Ovary (tissue), 10 donors: ENCODE measurements at places on chromosomes 16 and 17. TPM values are rescaled to one million over a fixed set of nuclear protein-coding genes. Genes with fewer than 3 reads are reported as not detected.
A peak's percentile ranks its signal among the peaks of the same experiment; 100 is the strongest.

GRCh38 chr16:57809276-57810196 lies 7.2 kb upstream of the KIFC3 start:
- no peak for DNase-seq

GRCh38 chr17:60601447-60602384 lies 1.7 kb downstream of the PPM1D start:
- no peak for DNase-seq

- no peak for DNase-seq
Measured at GRCh38 chr17:59490216-59490615, 75.2 kb upstream of the DHX40 start.

DNA sequence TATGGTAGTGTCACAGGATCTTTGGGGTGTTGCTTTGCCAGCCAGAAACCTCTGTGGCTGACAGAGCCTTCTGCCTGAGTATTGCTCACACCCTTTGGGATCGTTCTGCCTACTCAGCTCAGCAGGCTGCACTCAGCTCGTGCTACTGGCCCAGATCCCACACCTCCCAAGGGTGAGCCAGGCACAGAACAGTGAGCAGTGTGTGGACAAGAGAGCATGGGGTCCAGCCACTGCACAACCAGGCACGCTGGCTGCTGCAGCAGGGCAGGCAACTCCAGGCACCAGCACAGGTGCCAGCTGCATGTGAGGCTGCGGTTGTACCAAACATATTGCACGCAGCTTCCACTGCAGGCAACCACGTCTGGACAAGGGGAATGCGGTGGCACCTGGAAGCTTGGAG lies 84.9 kb downstream of the CYB561 start:
- no peak for DNase-seq

SLC12A3 gene
- polyA plus RNA-seq: not detected

DNA sequence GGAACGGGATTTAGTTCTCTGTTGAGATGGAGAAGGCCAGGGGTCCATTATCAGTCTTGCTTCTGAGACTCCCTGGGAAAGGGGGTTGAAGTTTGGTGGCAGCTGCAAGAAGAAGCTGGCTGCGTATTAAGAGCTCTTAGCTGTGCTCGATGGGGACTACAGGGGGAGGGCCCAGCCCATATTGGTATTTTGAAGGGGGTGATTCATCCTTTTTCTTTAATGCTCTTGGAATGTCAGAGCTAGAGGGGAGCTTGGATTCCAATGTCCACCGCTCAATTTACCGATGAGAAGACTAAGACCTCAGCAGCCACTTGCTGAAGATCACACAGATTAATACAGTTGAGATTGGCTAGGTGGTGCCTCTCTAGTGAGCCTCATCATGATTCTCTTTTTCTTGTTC lies 5.0 kb downstream of the NOG start:
- DNase-seq: no peak

DNA sequence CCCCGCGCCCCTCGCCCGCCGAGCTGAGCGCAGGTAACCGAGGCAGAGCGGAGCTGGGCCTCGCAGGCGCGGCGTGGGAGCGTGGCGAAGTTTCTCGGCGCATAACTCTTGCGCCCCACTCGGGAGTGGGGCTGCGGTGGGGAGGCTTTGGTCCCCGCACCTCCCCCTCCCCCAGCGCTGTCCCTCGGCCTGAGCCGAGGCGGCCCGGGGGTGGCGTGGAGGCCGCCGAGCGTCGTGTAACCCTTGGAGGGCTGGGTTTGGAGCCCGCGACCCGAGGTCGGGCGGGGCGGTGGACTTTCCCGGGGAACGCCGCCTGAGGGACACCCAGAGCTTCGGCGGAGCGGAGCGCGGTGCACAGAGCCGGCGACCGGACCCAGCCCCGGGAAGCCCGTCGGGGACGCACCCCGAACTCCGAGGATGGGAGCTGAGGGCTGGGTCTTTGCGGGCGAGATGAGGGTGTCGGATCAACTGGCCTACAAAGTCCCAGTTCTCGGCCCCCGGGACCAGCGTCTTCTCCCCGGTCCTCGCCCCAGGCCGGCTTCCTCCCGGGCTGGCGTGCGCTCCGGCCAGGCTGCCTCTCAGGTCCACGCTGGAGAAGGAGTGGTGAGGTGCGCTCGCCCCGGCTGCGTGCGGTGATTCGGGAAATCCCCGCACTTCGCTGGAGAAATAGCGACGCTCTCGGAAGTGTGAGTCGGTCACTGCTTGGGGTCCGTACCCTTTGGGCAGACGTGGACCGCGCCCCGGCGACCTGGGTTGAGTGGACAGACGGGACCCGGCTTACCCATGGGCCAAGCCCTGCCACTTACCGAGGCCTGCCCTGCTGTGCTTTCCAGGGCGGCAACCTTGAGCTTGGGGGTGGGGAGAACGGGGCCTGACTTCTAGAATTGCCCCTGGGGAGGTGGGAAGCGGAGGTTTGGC lies 168.4 kb downstream of the RAB11FIP4 start:
- DNase-seq: peak; percentile 50

- DNase-seq: peak; percentile 79
Measured at GRCh38 chr17:2084766-2085647, 30.1 kb downstream of the HIC1 start.
